Smooth muscle cell of the umbilical artery (primary cell): ENCODE measurements at places on chromosomes 7 and 10. TPM values are rescaled to one million over a fixed set of nuclear protein-coding genes. Genes with fewer than 3 reads are reported as not detected.

Gene TMEM178B
- total RNA-seq: under 0.01 and 0.18 TPM in 2 replicates

Gene LLCFC1
- not detected in 2 replicates for total RNA-seq

Gene A1CF
- not detected in 2 replicates for total RNA-seq

Gene IL2RA
- not detected in 2 replicates for total RNA-seq

Gene AMZ1
- total RNA-seq: 0.30 and 0.37 TPM in 2 replicates

Gene CYP2E1
- total RNA-seq: 0.60 and 0.89 TPM in 2 replicates

Gene SRRM3
- 0.30 TPM in 1 of 2 replicates, not detected in the other for total RNA-seq

Gene PIK3AP1
- 0.88 and 0.89 TPM in 2 replicates for total RNA-seq

Gene SHH
- not detected in 2 replicates for total RNA-seq

Gene NUTM2E
- 0.05 TPM in 1 of 2 replicates, not detected in the other for total RNA-seq

Gene HOXA13
- total RNA-seq: 6.8 and 10.0 TPM in 2 replicates

Gene C10orf143
- total RNA-seq: 0.32 and 0.59 TPM in 2 replicates

Gene PRRT4
- not detected in 2 replicates for total RNA-seq

Gene EGFR
- total RNA-seq: 60.3 and 152 TPM in 2 replicates

Gene HOGA1
- under 0.01 and 0.32 TPM in 2 replicates for total RNA-seq

Gene TEX47
- not detected in 2 replicates for total RNA-seq

Gene FAM25A
- not detected in 2 replicates for total RNA-seq

Gene OR6B1
- total RNA-seq: not detected in 2 replicates

Gene CCL26
- 1.1 and 3.0 TPM in 2 replicates for total RNA-seq

Gene BLNK
- total RNA-seq: not detected in 2 replicates

Gene SGCE
- 40.4 and 59.1 TPM in 2 replicates for total RNA-seq

Gene EPO
- total RNA-seq: not detected in 2 replicates

Gene AGR2
- not detected in 2 replicates for total RNA-seq

Gene NRCAM
- total RNA-seq: 0.28 and 0.30 TPM in 2 replicates

Gene CLCN1
- not detected in 2 replicates for total RNA-seq

Gene PNLIPRP1
- total RNA-seq: not detected in 2 replicates

Gene ABCA13
- total RNA-seq: under 0.01 and 0.09 TPM in 2 replicates

Gene SPDYE11
- total RNA-seq: not detected in 2 replicates

Gene SPDYE16
- total RNA-seq: 0.05 TPM in 1 of 2 replicates, not detected in the other

Gene DPYSL4
- total RNA-seq: 6.3 and 33.0 TPM in 2 replicates

Gene METTL2B
- 34.4 and 44.1 TPM in 2 replicates for total RNA-seq

Gene CYP3A4
- total RNA-seq: not detected in 2 replicates

Gene HABP2
- not detected in 2 replicates for total RNA-seq

Gene GIMAP5
- total RNA-seq: not detected in 2 replicates

Gene CPEB3
- 0.59 and 0.92 TPM in 2 replicates for total RNA-seq

Gene AGAP6
- total RNA-seq: 2.7 and 4.8 TPM in 2 replicates

Gene NPY4R2
- total RNA-seq: 0.37 and 1.5 TPM in 2 replicates

Gene INHBA
- total RNA-seq: 195 and 257 TPM in 2 replicates

Gene TRIL
- 0.65 and 2.4 TPM in 2 replicates for total RNA-seq

Gene CRHR2
- not detected in 2 replicates for total RNA-seq

Gene FAM25C
- total RNA-seq: not detected in 2 replicates

Gene ZPBP
- total RNA-seq: not detected in 2 replicates

Gene VWA2
- not detected in 2 replicates for total RNA-seq
